Naive thymus-derived CD4-positive, alpha-beta T cell (primary cell): ENCODE measurements at places on chromosomes 6 and 20. TPM values are rescaled to one million over a fixed set of nuclear protein-coding genes. Genes with fewer than 3 reads are reported as not detected.

GRCh38 chr6:134249759-134250602 is 67.9 kb downstream of the SGK1 start:
- DNase-seq = no peak

- no peak for DNase-seq
These were observed 8.8 kb upstream of the PIM1 start for GRCh38 chr6:37160922-37161778.

DNA sequence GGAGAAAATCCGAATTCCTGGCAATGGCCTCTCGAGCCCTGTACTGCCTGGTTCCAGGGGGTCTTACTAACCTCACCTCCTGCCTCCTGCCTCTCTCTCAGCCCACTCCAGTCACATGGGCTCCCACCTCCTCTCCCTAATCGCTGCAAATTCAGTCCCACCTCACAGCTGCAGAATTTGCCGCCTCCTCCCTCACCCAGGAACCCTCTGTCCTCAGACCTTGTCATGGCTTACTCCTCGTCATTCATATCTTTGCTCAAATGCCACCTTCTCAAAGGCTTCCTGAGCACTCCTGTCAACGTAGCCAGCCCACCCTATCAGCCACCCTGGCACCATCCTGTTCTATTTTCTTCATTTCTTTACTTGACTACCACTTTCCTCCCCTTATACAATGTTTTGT is 89.0 kb downstream of the SLC2A10 start:
- no peak for DNase-seq

- no peak for DNase-seq
These were observed 20.1 kb downstream of the FRMD1 start for GRCh38 chr6:168058691-168059551.

DNA sequence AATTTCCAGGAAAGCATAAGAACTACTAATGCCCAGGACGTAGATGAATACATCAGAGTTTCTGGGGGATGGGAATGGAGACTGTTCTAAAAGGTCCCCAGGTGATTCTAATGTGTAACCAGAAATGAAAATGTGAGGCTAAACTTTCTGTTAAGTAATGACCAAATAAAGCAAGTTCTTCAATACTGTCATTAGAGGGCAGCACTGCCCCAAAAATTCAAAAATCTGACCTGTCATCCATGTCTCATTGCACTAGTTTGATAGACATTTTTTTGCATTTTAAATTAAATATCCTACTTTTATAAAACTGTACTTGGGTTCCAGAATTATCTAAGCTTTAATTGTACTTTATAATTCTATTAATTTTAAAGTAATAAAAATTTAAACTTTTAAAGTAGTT is 94.9 kb downstream of the RFX6 start:
- DNase-seq = no peak

- DNase-seq = no peak
These were observed 2.4 kb upstream of the GNMT start for GRCh38 chr6:42958125-42958524.

DNA sequence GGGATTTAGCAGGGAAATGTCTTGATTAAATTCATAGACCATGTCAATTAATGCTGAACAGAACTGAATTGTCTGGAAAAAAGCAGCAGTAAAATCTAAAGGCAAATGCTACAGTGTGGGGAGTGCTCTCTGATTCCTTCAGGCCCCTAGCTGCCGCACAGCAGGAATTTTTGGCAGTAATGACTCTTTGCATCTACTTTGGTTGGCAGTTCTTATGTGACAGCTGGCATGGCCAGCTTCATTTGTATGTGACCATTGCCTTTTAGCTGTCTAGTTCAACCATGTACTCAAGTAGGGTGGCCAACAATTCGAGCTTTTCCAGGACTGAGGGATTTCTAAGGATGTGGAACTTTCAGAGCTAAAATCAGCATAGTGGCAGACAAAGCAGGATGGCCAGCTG is 499.1 kb upstream of the MAN1A1 start:
- DNase-seq = no peak

DNA sequence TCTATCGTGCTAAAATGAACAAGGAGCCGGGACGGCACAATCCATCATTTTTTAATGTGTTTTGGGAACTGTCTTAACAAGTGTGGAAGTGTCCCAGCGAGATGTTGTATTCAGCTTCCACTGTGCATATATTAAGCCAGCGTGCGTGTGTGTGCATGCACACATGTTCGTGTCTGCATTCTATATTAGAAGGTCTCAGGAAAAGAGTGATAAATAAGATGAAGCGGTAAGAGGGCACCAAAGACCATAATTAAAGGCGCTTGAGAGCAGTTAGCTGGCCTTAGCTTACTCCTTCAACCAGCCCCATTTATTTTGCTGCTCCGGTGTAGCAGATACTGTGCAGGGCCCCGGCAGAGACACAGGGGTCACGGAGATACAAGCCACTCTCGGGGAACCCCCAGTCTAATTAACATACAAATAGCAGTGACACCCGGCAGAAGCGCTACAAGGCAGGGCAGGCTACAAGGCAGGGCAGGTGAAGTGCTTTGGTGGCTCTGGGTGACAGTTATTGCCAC is 206.5 kb upstream of the RREB1 start:
- no peak for DNase-seq

DNA sequence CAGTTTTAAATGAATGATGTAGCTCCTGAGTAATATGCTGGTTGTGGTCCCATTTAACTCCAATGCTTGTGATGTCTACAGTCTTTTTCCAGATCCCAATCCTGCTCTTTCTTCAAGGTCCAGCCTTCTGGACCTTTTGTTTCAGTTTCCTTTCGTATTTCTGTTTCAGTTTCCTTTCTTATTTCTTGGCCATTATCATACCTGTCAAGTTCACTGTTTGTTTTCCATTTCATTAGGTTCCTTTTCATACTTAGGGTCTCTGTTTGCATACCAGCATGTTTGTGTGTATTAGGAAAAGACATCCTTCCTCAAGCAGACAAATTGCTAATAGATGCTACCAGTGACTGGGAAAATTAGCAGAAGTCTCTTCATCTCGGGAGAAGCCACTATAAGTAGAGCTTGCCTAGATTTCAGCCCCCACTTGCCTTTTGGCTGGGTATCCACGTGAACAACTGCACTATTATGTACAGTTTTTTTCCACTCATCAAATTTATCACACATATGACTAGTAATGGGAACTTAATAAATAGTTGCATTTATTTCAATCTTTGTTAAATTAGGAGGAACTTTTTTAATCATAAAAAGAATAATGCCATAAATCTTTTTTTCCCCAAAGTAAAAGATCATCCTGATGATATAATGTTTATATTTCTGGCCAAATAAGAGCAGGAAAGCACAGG is 583.4 kb downstream of the BCKDHB start:
- DNase-seq = no peak

- no peak for DNase-seq
These were observed 63.0 kb downstream of the SYCP2L start for GRCh38 chr6:10949579-10950490.

GRCh38 chr6:80411486-80411885 is 305.0 kb downstream of the BCKDHB start:
- no peak for DNase-seq

DNA sequence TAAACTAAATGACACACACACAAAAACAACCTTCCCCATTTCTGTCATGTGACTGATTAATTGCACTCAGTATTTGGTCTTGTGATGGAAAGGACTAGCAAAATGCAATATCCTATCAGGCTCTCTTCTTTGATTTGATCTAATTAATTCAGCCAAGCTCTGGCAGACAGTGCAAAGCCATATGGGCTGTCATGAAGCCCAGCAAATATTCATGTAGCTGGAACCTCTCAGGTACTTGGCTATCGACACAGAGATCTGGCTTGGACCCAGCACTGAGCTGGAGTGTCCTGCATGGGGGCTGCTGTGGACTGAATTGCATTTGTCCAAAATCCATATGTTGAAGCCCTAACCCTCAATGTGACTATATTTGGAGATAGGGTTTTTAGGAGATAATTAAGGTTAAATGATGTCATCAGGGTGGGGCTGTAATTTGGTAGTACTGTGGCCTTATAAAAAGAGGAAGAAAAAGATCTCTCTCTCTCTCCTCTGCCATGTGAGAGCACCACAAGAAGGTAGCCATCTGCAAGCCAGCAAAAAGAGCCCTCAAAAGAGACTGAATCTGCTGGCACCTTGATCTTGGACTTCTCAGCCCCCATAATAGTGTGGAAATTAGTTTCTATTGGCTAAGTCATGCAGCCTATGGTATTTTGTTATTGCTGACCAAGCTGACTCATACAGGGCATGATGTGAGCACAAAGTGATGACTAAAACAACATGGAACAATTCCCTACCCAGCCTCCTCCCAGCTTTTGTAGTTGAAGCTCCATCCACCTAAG is 77.1 kb downstream of the STMND1 start:
- DNase-seq = no peak

DNA sequence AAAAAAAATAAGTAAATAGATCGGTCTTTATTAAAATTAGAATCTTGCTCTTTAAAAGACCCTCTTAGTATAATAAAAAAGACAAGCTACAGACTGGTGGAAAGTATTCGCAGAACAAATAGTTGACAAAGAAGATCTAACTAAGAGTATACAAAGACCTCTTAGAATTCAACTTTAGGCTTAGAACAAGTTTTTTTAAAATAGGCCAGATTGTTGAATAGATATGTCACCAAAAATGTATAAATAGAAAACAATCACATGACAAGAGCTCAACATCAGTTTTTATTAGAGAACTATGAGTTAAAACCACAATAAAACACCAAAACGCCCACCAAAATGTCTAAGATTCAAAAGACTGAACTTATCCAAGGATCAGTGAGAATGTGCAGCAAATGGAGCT is 632.7 kb upstream of the PTCHD4 start:
- no peak for DNase-seq

- no peak for DNase-seq
These were observed 60.8 kb upstream of the CARMIL1 start for GRCh38 chr6:25218346-25218745.

DNA sequence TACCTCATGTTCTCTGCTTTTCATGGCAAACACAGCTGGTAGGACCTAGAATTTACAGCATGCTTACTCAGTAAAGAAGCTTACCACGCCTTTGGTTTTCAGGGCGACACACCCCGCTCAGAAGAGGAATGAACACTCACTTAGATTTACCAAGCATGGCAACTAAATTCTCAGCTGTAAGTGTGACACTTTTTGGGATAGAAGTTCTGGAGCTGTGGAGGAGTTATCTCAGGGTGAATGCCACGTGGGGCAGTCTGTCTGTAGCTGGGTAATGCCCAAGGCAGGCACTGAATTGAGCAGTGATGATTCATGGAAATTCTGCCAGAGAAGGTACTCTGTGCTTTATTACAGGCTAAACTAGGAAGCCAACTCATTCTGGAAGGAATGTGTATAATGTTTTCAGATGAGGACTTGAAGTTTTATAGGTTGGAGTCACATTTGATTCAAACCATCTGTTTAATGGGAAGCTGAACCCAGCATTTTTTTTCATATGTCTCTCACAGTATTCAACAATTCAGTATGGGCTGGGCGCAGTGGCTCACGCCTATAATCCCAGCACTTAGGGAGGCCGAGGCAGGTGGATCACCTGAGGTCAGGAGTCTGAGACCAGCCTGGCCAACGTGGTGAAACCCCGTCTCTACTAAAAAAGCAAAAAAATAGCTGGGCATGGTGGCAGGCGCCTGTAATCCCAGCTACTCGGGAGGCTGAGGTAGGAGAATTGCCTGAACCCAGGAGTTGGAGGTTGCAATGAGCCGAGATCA is 3.5 kb upstream of the PRIM2 start:
- DNase-seq = no peak

DNA sequence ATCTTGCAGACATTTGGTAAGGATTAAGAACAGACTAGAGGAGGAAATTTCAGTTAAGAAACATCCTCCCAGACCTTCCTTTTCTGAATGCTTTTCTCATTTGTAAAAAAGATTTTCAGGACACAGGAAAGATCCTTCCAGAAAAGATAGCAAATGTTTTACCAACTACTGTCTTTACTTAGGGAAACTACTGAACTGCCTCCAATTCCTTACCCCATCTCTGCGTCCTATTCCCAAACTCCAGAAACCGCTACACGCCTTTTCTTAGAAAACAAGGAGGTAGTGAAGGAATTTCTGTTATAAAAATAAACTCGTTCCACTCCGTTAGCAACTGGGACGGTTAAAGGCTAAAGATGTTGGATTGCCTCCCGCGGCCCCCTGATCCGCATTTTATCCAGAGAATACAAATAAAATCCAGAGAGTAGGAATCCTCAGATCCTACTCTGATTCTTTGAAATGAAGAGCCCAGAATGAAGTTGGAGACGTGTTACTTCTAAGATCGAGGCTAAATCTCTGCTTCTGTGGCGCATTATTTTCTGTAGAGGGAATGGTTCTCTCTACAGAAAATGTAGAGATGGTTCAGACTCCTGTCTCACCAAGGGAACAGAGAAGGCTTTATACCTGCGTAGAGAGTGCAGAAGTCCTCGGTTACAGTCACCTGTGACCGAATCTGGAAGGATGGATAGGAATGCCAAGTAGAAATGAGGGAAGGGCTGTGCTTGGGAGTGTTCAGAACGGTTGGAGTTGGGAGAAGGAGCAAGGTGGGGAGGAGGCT is 133.0 kb downstream of the GPX5 start:
- no peak for DNase-seq

DNA sequence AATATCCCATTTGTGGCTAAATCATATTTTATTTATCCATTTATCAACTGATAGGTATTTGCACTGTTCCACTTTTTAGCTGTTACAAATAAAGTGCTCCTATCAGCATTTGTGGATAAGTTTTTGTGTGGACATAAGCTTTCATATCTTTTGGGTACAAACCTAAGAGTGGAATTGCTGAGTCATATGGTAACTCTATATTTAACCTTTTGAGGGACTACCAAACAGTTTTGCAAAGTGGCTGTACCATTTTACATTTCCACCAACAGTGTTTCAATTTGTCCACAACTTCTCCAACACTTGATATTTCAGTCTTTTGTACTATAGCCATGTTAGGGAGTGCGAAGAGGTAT is 23.6 kb upstream of the ECHDC1 start:
- no peak for DNase-seq

DNA sequence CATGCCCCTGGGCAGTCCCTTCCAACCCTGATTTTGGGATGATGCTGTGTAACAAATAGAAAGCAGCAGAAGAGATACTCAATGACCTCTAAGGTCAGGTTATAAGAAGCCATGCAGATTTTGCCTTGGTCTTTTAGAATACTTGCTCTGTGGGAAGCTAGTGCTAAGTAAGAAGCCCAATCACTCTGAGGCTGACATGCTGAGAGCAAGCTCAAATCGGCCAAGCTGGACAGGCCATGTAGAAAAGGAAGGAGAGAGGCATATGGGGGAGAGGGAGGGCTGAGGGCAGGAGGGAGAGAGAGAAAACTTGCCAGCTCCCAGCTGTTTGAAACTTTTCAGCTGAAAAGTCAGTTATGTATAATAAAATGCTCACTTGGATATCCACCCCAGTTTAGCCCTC is 1021.6 kb upstream of the MAP3K7 start:
- DNase-seq = no peak

Gene LY86
- 4.5 TPM for total RNA-seq

Gene STK38
- total RNA-seq = 193 TPM

Gene SRMS
- not detected for total RNA-seq

Gene GINS1
- total RNA-seq = 0.65 TPM

Gene LRRN4
- total RNA-seq = not detected

Gene IYD
- total RNA-seq = not detected

Gene GHRH
- not detected for total RNA-seq

Gene ATAT1
- total RNA-seq = 9.5 and 10.9 TPM in 2 replicates

Gene CST2
- total RNA-seq = not detected
